ENCODE measurements at places on chromosomes 7 and 10.

DNA sequence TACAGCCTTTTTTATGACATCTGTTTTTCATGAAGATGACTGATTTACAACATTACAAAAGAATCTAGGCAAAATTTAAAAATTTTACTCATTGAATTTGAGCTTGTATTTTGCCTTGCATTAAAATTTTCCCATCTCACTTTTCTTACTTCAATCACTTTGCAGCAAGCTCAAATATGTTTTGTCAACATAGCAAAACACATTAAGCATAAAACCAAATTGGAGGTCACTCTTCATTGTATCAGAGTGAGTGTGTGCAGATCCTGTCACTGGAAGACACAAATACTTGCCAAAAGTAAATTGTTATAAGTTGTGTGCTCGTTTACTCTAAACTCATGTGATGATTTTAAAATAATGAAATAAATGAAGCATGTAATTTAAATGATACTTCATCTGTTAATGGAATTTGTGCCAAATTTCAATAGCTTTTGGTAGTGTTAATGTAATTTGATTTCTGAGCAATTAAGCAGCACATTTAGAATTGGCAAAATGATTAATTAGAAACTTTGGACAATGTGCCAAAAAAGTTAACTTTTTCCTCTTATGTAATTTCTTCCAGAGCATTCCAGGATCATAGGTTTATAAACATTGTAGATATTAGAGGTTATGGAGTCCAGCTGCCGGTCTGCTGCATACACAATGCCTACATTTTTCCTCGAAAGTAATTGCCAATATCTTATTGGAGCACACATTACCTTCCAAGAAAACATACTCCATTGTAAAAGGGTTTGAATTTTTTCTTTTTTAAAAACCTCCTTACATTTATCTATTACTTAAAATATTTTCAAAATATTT lies 1078.2 kb upstream of the LRRTM3 start:
- DNase-seq = peak; percentile 66

DNA sequence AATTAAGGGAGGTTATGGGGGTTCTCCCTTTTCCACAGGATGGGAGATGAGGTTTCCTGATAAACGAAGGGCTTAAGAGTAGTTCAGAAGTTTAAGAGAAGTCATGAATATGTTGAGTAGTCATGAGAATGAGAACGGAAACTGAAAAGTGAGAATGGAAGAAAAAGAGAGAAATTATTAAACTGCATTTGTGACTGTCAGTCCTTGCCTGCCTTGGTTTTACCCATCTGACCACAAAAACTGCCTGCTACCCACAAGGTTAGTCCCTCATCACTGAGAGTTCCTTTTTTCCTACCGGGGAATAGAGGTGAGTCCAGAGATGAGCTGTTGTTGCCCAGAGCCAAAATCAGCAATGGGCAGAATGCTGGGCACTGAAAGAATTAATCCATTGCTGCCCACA lies 174.1 kb upstream of the BET1 start:
- DNase-seq = no peak

GRCh38 chr10:69894156-69894555 lies 92.5 kb downstream of the COL13A1 start:
- DNase-seq = peak; percentile 88

GRCh38 chr7:44148961-44149536 lies 7.9 kb upstream of the MYL7 start:
- DNase-seq = no peak

DNA sequence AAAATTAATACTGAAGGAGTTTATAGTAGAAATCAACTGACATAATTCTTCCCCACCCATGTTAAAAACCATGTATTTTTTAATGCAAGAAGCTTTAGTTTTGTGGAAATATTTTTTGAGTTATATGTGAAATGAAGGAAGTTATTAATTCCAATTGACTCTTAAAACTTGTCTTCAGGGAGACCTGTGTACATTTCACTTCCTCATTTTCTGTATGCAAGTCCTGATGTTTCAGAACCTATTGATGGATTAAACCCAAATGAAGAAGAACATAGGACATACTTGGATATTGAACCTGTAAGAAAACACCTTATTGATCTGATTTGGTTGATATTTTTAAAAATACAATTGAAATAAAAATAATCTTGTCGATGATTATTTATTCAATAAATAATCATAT lies 33.3 kb downstream of the CD36 start:
- no peak for DNase-seq

- DNase-seq = no peak
These were observed 23.9 kb downstream of the RNF133 start for GRCh38 chr7:122675011-122675410.

- DNase-seq = no peak
These were observed 142.4 kb downstream of the CUBN start for GRCh38 chr10:16987206-16987621.

Data from NCI-H446 treated with DMSO at 0.1 percent for 48 hours (cell line).